K562 (cell line): ENCODE measurements at places on chromosomes 12 and 14. TPM values are rescaled to one million over a fixed set of nuclear protein-coding genes. Genes with fewer than 3 reads are reported as not detected.

- DNase-seq, result no peak
- H3K27ac ChIP-seq, result no peak overlapping the region
Measured at GRCh38 chr14:63938198-63939005, 85.6 kb downstream of the SYNE2 start.

DNA sequence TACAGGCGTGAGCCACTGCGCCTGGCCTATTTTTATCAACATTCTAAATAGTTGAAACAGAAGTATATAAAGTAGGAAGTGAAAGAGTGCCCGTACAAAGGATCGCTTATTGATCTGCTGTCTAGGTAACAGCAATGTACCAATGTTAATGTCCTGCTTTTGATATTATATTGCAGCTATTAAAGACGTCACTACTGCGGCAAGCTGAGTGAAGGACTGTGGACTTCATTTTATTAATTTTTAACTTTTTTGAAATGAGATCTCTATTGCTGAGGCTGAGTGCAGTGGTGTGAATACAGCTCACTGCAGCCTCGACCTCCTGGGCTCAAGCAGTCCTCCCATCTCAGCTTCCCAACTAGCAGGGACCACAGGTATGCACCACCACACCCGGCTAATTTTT, 10.8 kb downstream of the PTGR2 start:
- no peak for DNase-seq
- no peaks in the 10 kb centered on the region for H3K27me3 ChIP-seq
- peaks cover 40% of the 10 kb centered on the region for H3K36me3 ChIP-seq
- no peak overlapping the region for H3K27ac ChIP-seq
- peaks cover 3% of the 10 kb centered on the region; the same call in 2 of the 3 replicates for H3K4me1 ChIP-seq

Gene LTB4R
- 3.7 and 7.0 TPM in 2 replicates for total RNA-seq

Gene PROX2
- not detected in 2 replicates for total RNA-seq

Gene MDGA2
- total RNA-seq, result not detected in 2 replicates

- H3K36me3 ChIP-seq, result no peaks in the 10 kb centered on the region
- peaks cover 13% of the 10 kb centered on the region for H3K27me3 ChIP-seq
- H3K4me3 ChIP-seq, result no peak overlapping the region
- no peak for DNase-seq
Measured at GRCh38 chr12:6355491-6356373, 13.9 kb upstream of the TNFRSF1A start.

GRCh38 chr14:105577314-105577861, 51.0 kb downstream of the TMEM121 start:
- no peaks in the 10 kb centered on the region for H3K4me1 ChIP-seq
- no peaks in the 10 kb centered on the region for H3K27me3 ChIP-seq
- DNase-seq, result no peak
- no peak overlapping the region for H3K4me3 ChIP-seq
- H3K36me3 ChIP-seq, result no peaks in the 10 kb centered on the region
- no peak overlapping the region for H3K27ac ChIP-seq

- H3K27me3 ChIP-seq, result no peaks in the 10 kb centered on the region
- no peak for DNase-seq
- H3K27ac ChIP-seq, result no peak overlapping the region
- H3K36me3 ChIP-seq, result no peaks in the 10 kb centered on the region
Measured at GRCh38 chr12:129467726-129468125, 436.1 kb downstream of the TMEM132D start.

Gene GLT1D1
- total RNA-seq, result 0.04 and 0.07 TPM in 2 replicates

Gene NPFF
- total RNA-seq, result not detected in 2 replicates

GRCh38 chr12:18990856-18991255, 138.7 kb upstream of the PLEKHA5 start:
- no peak overlapping the region for H3K27ac ChIP-seq
- H3K4me3 ChIP-seq, result no peak overlapping the region
- no peaks in the 10 kb centered on the region for H3K27me3 ChIP-seq
- no peaks in the 10 kb centered on the region for H3K36me3 ChIP-seq
- DNase-seq, result no peak

DNA sequence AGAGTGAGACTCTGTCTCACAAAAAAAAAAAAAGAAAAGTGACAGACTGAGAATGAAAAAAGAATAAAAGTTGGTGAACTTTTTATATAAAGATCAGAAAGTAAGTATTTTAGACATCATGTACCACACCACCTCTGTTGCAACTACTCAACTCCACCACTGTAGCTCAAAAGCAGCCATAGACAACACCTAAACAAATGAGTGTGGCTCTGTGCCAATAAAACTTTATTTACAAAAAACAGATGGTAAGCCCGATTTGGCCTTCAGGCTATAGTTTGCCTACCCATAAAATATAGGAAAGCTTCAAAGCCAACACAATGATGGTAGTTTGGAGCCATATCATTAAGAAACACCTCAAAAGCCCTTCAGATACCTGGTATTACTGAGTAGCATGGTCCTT, 154.5 kb upstream of the FOXN3 start:
- DNase-seq, result no peak
- H3K4me3 ChIP-seq, result no peak overlapping the region
- no peaks in the 10 kb centered on the region for H3K4me1 ChIP-seq
- H3K27me3 ChIP-seq, result no peaks in the 10 kb centered on the region
- H3K36me3 ChIP-seq, result no peaks in the 10 kb centered on the region

- H3K36me3 ChIP-seq, result no peaks in the 10 kb centered on the region
- H3K27ac ChIP-seq, result no peak overlapping the region
- no peaks in the 10 kb centered on the region for H3K4me1 ChIP-seq
Measured at GRCh38 chr12:75877763-75878621, 153.6 kb downstream of the PHLDA1 start.

- peak overlapping the region; percentile 11; the same call in 2 of the 3 replicates for H3K27ac ChIP-seq
- DNase-seq, result no peak
- H3K4me3 ChIP-seq, result peak overlapping the region; percentile 32
- peaks cover 9% of the 10 kb centered on the region for H3K4me1 ChIP-seq
- H3K27me3 ChIP-seq, result no peaks in the 10 kb centered on the region; the same call in 2 of the 3 replicates
- H3K36me3 ChIP-seq, result no peaks in the 10 kb centered on the region
Measured at GRCh38 chr12:125049093-125049458, 16.2 kb upstream of the AACS start.

DNA sequence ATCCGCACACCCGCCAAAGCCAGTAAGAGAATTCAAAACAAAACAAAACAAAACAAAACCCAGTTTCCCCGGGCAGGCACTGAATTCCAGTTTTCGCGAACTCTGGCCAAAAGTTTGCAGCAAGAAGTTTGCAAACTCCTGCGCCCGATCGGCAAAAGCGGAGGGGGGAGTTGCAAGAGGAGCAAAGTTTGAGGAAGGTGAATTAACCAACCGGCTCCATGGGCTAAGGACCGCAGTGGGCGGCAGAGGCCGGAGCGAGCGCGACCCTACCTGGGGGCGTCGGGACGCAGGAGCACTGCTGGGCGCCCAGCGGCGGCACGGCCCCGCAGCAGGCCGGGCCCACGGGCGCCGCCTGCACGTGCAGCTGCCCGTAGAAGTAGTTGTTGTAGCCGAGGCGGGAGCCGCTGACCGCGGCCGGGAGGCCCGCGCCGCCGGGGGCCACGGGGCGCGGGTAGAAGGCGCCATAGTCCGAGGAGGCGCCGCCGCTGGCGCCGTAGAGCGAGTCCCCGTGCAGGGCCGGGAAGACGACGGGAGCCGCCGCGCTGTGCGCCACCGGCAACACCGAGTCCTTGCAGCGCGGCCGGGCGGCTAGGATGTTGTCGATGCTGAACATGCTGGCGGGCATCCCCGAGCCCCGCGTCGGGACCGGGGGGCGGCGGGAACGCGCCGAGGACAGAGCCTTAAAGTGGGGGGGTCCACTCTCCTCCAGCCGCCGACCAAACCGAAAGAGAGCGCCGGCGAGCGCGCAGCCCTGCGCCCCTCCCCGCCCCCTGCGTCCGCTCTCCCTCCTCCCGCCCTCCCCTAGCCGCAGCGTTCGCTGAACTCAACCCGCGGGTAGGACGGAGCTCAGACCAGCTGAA, at the start of gene GSC:
TSS of gene GSC (minus strand) at position 723 of the 860 bp plus-strand sequence. CDS start at position 625, 98 bp downstream.
- H3K27me3 ChIP-seq, result no peaks in the 10 kb centered on the region; the same call in 1 of the 3 replicates
- H3K4me1 ChIP-seq, result peaks cover 5% of the 10 kb centered on the region
- no peaks in the 10 kb centered on the region for H3K36me3 ChIP-seq
- H3K4me3 ChIP-seq, result no peak within 1 kb of the TSS
- no peak for DNase-seq
- H3K27ac ChIP-seq, result no peak within 1 kb of the TSS

DNA sequence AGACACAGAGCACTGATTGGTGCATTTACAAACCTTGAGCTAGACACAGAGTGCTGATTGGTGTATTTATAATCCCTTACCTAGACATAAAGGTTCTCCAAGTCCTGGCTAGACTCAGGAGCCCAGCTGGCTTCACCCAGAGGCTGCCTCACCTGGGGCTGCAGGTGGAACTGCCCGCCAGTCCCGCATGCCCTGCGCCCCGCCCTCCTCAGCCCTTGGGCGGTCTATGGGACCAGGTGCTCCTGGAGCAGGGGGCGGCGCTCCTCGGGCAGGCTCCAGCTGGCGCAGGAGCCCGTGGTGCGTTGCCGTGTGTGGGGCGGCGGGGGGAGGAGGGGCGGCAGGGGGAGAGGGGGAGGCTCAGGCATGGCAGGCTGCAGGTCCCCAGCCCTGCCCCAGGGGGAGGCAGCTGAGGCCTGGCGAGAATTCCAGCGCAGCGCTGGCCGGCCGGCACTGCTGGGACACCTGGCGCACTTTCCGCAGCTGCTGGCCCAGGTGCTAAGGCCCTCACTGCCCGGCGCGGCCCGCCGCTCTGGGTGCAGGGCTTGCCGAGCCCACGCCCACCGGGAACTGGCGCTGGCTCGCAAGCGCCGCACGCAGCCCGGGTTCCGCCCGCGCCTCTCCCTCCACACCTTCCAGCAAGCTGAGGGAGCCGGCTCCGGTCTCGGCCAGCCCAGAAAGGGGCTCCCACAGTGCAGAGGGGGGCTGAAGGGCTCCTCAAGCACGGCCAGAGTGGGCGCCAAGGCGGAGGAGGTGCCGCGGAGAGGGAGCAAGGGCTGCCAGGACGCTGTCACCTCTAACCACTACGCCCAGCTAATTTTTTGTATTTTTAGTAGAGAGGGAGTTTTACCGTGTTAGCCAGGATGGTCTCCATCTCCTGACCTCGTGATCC, 3.1 kb upstream of the SLCO1B3 start:
- H3K36me3 ChIP-seq, result no peaks in the 10 kb centered on the region
- no peaks in the 10 kb centered on the region for H3K27me3 ChIP-seq
- H3K27ac ChIP-seq, result no peak overlapping the region
- no peak overlapping the region for H3K4me3 ChIP-seq
- DNase-seq, result no peak
- no peaks in the 10 kb centered on the region for H3K4me1 ChIP-seq

DNA sequence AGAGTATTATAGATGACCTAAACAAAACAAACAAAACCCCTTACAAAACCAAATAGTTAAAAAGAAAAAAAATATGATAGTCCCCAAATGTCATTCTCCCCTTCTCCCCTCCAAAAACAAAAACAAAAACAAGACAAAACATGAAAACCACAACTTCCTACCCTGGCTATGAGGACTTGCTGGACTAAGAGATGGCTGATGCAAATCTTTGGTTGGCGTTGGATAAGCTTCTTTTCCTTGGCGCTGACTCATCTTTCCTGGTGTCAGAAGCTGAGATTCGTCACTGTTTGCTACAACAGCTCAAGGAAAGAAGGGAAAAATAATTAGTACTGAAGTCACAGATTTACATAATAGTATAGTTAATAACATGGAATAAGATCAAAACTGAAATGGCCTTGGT, 102.5 kb upstream of the BBS10 start:
- peak; percentile 11 for DNase-seq
- H3K4me1 ChIP-seq, result no peaks in the 10 kb centered on the region
- H3K36me3 ChIP-seq, result peaks cover 11% of the 10 kb centered on the region; the same call in 1 of the 3 replicates
- H3K27ac ChIP-seq, result no peak overlapping the region

Gene B3GNT4
- total RNA-seq, result 1.6 and 2.2 TPM in 2 replicates

DNA sequence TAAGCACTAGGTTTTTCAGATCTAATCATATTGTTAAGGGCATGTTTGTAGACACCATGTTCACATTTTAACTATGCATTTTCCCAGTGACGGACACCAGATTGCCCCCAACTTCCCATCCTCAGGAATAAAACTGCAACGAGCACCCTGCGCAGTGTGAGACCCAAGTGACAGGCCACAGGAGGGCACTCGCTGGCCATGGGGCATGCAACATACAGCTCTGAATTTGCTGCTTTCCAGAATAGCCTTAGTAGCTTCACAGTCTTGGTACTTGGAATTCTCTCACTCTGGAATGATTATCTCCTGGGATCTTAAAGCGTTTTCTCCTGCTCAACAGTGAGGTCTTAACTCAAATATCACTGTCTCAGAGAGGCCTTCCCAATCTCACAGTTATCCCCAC, 972 bp upstream of the DDX47 start:
- DNase-seq, result no peak
- peaks cover 11% of the 10 kb centered on the region for H3K4me1 ChIP-seq
- no peak overlapping the region for H3K4me3 ChIP-seq

Gene FGF6
- total RNA-seq, result not detected in 2 replicates

Gene ASPG
- 0.18 TPM in 1 of 2 replicates, not detected in the other for total RNA-seq

- H3K27ac ChIP-seq, result peak overlapping the region; percentile 42; the same call in 2 of the 3 replicates
- H3K4me3 ChIP-seq, result no peak overlapping the region
- DNase-seq, result peak; percentile 31
- no peaks in the 10 kb centered on the region for H3K27me3 ChIP-seq
Measured at GRCh38 chr12:124391340-124392261, 96.7 kb downstream of the RFLNA start.

DNA sequence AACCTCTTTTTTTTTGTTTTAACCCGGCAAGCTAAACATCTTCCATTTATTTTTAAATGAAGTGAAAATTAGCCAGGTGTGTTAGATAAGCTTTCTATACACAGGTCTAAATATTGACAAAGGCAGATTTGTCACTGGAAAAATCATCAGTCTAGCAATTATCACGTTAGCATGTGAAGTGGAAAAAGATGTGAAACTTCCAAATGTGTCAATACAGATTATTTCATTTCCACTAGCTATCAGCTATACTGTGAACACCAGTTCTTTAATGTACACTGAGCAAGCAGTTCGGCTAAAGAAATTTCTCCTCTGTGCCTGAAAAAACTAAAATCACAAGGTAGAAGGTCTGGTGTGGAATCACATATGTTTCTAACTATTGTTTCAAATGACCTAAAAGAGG, 96.6 kb upstream of the G2E3 start:
- H3K27ac ChIP-seq, result no peak overlapping the region
- no peak for DNase-seq
- H3K36me3 ChIP-seq, result no peaks in the 10 kb centered on the region; the same call in 2 of the 3 replicates
- H3K4me1 ChIP-seq, result no peaks in the 10 kb centered on the region
- no peaks in the 10 kb centered on the region for H3K27me3 ChIP-seq

- no peaks in the 10 kb centered on the region for H3K27me3 ChIP-seq
- no peaks in the 10 kb centered on the region for H3K36me3 ChIP-seq
- H3K4me3 ChIP-seq, result no peak overlapping the region
- peak; percentile 79 for DNase-seq
- H3K4me1 ChIP-seq, result no peaks in the 10 kb centered on the region
Measured at GRCh38 chr12:100554608-100555077, 18.8 kb upstream of the GAS2L3 start.

GRCh38 chr14:68395604-68396003, 397.3 kb downstream of the ZFP36L1 start:
- H3K4me1 ChIP-seq, result peaks cover 7% of the 10 kb centered on the region; the same call in 2 of the 3 replicates
- H3K27ac ChIP-seq, result no peak overlapping the region
- H3K36me3 ChIP-seq, result no peaks in the 10 kb centered on the region
- DNase-seq, result no peak

Gene ORAI1
- 23.8 and 24.4 TPM in 2 replicates for total RNA-seq

DNA sequence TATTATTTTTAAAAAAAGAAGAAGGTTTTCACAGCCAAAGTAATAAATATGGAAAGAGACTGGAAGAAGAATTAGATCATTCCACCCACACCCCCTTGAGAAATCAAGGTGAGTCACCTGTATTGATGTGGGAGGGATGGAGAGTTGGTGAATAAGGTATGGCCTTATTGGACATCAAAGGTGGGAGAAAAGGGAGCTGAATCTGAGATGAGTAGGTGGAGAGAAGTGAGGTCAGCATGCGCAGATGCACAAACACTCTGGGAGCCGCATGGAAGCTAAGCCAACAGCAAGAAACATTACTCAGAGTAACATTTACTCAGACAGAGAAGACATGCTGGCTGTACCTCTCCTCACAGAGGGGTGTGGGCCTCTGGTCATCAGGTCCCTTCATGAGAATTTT, 113.1 kb upstream of the FOXG1 start:
- H3K27me3 ChIP-seq, result no peaks in the 10 kb centered on the region
- H3K27ac ChIP-seq, result no peak overlapping the region
- H3K4me1 ChIP-seq, result no peaks in the 10 kb centered on the region
- no peaks in the 10 kb centered on the region for H3K36me3 ChIP-seq
